ENCODE measurements at places on chromosomes 5 and 9.

- no peak for DNase-seq
These were observed 89.0 kb downstream of the ARSB start for GRCh38 chr5:78896132-78896531.

- DNase-seq, result no peak
These were observed 2.0 kb upstream of the REEP5 start for GRCh38 chr5:112923988-112924387.

GRCh38 chr9:110129425-110129824 is 78.5 kb downstream of the C9orf152 start:
- DNase-seq, result no peak

- no peak for DNase-seq
These were observed 128.1 kb upstream of the RPS23 start for GRCh38 chr5:82406205-82406773.

GRCh38 chr5:88503041-88503345 is 234.3 kb upstream of the TMEM161B start:
- DNase-seq, result no peak

DNA sequence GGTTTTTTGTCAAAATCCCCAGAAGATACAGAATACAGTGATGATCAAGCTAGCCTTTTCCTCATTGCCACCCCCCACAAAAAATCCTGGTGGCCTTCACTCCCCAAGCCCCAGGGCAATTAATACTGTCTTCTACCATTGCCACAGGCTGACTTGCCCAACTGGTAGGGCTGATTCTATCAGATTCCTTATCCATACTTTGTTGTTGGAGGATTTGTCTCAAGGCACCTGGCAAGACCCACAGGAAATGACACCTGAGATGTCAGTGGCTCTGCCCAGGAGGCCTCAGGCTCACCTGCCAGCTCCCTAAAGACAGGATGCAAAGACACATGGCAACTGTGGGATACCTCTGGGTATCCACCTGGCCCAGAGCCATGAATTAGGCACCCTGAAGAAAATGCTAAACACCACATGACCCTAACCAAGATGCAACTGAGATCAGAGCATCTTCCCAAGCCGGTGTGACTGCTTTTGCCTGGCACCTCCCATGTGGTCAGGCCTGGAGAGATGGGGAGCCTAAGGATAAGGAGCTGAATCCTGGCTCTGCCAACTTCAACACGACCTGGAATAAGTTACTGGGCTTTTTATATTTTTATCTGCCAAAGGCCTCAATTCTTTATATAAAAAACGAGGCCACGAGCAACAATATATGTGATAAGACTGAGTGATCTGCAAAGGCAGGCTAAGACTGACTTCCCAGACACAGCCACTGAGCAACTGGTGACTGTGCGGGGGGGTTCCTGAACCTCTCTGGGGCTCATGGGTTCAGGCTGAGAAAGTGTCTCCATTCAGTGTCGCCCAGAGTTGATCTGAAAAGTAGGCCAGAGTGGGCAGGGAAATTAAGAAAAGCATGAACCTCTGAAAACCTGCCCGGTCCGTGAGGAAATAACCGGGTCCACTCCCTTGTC is 944 bp downstream of the ATOX1 start:
- DNase-seq, result no peak

- no peak for DNase-seq
These were observed 18.1 kb downstream of the ANKRD33B start for GRCh38 chr5:10581867-10582511.

GRCh38 chr5:42586625-42587024 is 163.4 kb downstream of the GHR start:
- no peak for DNase-seq

DNA sequence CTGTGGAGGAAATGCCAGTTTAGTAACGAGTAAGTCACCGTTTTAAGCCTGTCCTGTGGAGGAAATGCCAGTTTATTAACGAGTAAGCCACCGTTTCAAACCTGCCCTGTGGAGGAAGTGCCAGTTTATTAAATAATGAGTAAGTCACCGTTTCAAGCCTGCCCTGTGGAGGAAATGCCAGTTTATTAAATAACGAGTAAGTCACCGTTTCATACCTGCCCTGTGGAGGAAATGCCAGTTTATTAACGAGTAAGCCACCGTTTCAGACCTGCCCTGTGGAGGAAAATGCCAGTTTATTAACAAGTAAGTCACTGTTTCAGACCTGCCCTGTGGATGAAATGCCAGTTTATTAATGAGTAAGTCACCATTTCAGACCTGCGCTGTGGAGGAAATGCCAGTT is 18.9 kb upstream of the PDCD6 start:
- DNase-seq, result no peak

DNA sequence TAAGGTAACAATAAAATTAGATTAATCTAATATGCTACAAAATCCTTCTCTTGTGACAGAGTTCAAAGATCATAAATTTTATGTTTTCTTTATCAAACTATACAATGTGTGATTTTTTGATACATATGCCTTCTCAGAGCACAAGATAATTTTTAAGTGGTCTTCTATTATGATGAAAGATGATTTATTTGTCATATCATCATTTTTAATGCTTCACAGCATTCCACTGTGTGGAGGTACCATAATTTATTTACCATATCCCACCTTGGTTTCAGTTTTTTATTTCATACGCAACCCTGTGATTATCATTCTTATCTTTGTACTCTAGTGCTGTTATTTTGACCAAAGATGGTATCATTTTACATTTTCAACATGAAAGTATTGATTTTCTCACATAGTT is 41.7 kb downstream of the POLK start:
- DNase-seq, result no peak

- no peak for DNase-seq
These were observed 30.9 kb upstream of the SLC46A2 start for GRCh38 chr9:112921549-112921948.

DNA sequence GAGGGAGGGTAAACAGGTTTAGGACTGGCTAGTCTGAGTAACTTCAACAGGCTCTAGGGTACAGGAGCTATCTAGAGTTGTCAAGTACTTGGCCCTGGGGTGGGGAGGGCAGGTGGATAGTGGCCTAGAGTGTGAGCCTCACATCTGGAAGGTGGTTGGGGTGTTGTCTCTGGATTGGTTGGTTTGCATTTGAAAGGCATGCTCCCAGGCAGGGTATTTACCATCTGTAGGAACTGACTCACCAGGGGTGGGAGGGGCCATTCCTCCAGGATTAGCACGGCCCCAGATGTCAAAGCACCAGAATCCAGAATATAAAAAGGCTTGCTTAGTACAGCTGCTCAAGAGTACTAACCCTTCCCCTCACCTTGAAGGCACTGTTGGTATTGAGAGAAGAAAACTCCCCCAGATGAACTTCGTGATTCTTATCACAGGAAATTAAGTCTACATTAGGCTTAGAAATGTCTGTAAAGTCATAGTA is 193.3 kb downstream of the NTRK2 start:
- no peak for DNase-seq

- DNase-seq, result no peak
These were observed 539.4 kb upstream of the DMAC1 start for GRCh38 chr9:8338767-8339510.

GRCh38 chr5:14850419-14851049 is 21.0 kb downstream of the ANKH start:
- DNase-seq, result no peak

- DNase-seq, result no peak
These were observed 92.4 kb downstream of the PRDM6 start for GRCh38 chr5:123181394-123181801.

- DNase-seq, result no peak
These were observed 138.2 kb downstream of the MVB12B start for GRCh38 chr9:126464694-126465441.

GRCh38 chr5:42569953-42570548 is 146.8 kb downstream of the GHR start:
- no peak for DNase-seq

DNA sequence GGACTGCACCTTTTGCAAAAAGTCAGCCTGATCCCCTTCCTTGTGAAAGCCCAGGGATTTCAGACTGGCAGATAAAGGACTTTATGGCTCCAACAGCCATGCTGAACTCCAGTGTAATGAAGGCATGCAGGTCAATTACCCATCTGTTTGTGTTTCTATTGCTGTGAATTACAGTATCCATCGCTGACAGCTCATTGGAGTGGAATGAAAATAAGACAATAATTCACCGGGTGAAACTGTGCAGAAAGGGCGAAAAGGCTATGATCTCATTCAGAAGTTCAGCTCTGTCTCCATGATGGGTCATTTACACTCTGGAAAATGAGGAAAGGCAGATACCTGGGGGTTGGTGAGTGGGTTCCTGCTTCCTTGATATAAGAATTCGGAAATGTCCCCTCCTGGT is 148.0 kb downstream of the BRINP1 start:
- DNase-seq, result no peak

GRCh38 chr5:132662925-132663770 is 5.2 kb downstream of the IL13 start:
- peak; percentile 15 for DNase-seq

DNA sequence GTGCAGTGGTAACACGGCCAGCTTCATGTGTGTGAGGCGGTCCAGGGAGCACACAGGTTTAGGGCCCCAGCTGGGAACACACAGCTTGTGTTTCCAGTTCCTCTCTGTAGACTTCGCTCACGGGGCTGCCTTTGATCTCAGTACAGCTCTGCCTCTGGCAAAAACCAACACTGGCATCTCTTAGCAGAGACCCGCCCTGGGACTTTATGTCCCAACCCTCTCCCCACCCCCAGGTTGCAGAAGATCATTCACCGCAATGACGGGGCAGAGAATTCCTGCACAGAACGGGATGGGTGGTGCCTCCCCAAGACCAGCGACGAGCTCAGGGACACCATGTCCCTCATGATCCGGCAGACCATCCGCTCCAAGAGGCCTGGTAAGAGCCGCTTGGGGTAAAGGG is 5.2 kb upstream of the CEL start:
- no peak for DNase-seq

DNA sequence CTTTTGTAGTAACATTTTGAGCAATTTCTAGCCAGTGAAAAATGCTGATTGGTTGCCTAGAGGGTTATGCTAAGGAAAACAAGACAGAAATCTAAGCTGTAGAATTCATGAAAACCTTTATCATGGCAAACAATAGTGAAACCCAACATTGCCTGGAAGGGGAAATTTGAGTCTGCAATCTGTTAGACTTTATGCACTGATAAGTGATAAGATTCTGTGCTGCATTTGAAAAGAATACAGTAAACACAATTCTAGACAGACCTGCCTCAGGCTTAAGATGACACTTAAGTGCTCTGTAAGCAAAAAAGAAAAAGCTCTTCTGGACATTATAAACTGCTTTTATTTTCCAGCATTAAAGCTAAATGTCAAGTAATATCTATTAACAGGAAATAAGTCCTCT is 519.3 kb downstream of the ISL1 start:
- DNase-seq, result no peak

DNA sequence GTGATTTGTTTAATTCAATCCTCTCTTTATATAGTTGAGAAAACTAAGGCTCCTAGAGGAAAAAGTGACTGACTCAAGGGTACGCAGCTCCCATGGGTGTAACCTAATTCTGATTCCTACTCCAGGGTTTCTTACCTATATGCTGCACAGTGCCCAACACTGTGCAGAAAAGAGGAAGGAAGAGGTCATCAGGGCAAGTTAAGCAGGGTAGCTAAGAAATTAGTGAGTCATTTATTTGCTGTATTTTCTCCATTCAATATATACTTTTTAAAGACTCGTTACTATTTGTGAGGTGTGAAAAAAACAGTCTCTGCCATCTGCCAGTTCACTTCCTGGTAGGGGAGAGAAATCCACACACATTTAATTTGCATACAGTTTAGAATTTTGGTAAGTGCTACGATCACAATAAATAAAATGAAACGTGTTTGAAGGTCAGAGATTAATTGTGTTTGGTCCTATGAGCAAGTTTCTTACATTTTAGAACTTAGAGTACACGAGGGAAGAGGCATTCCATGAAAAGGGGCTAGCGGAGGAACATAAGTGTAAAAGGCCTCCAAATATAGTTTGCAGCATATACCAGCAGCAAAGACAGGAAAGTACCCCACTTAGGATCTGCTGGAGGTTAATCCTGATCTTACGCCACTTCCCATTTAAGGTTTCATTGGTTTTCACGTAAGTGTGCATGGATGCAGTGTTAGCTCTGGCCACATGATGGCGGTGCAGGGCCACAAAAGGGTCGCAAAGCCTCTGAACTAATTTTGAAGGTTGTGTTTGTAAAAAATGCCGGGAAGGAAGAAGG is 59.9 kb upstream of the TLR4 start:
- peak; percentile 8 for DNase-seq

DNA sequence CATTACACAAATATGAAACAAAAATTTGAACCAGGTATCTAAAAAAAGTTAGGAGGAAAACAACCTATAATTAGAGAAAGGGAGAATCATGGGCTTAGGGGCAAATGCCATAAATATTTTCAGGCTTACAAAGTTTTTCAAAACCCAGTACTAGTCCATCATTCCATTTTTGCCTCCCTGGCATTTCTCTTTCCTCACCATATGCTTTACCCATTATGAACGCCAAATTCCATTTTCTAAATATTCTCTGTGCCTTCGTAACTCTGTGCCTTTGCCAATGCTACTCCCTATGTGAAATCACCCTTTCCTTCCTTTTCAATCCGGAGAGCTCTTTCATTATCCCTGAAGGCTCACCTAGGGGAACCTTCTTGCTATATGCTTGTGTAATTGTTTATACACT is 434.1 kb downstream of the ZSWIM6 start:
- no peak for DNase-seq

- DNase-seq, result no peak
These were observed 10.3 kb downstream of the ITGA2 start for GRCh38 chr5:52999344-52999949.

DNA sequence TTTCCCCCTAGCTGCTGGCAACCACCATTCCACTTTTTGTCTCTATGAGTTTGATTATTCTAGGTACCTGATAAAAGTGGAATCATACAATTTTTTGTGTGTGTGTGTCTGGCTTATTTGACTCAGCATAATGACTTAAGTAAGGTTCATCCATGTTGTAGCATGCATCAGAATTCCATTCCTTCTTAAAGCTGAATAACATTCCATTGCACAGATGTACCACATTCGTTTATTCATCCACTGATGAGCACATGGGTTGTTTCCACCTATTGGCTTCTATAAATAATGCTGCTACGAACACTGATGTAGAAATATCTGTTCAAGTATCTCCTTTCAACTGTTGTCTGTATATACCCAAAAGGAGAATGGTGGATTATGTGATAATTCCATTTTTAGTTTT is 33.7 kb downstream of the AP3B1 start:
- no peak for DNase-seq

GRCh38 chr9:25310961-25311360 is 367.3 kb downstream of the TUSC1 start:
- no peak for DNase-seq

GRCh38 chr9:136190237-136190601 is 14.7 kb downstream of the LHX3 start:
- no peak for DNase-seq

GRCh38 chr5:41420492-41421067 is 89.8 kb downstream of the PLCXD3 start:
- DNase-seq, result no peak

- no peak for DNase-seq
These were observed 145.9 kb downstream of the ROR2 start for GRCh38 chr9:91803970-91804752.

- no peak for DNase-seq
These were observed 44.4 kb downstream of the RAD50 start for GRCh38 chr5:132601071-132601728.

GRCh38 chr5:179192185-179192890 is 132.2 kb downstream of the ZNF354C start:
- no peak for DNase-seq

Measured in stimulated activated CD8-positive, alpha-beta memory T cell treated with anti-CD3 and anti-CD28 coated beads, Interleukin-7, amount 100 ng/mL, for 4 hours (primary cell).